ENCODE measurements at places on chromosomes 1 and 21.

DNA sequence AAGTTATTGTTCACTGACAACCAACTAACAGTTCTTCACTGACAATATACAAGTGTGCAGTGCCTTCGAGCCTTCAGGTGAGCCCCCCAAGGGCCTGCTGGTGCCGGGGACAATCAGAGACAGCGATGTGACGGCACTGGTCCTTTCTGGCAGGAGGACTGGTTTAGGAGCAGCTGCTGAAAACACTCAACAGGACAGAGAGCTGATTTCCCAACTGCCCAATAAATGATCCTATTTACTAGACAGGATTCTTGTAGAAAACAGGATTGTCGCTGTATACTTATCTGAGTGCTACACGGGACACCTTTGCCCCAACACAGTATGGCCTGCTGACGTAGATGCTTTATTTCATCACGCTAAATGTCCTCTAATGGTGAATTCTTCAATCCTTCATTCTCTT lies 65.4 kb downstream of the TP53BP2 start:
- DNase-seq, result no peak

GRCh38 chr1:14599183-14599791 lies 802 bp downstream of the KAZN start:
- DNase-seq, result no peak

GRCh38 chr1:207935166-207935583 lies 24.2 kb upstream of the CD34 start:
- no peak for DNase-seq

DNA sequence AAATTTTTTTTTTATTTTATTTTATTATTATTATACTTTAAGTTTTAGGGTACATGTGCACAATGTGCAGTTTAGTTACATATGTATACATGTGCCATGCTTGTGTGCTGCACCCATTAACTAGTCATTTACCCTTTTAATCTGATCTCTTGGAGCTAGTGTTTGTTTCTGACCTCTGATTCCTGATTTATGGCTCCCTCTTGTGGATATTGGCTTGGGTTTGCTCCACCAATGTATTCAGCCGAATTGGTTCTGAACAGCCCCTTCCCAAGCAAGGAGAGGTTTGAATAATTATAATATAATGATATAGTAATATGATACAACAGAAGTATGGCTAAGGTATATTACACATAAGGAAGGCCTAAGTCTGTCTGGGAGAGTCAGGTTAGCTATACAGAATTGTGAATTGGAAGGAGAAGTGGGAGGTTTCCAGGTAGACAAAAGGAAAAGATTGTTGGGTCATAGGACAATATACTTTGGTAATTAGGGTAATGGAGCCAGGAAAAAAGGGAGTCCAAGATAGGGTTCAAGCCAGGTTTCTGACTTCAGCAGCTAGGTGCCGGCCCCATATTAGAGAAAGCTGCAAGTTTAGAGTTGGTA lies 53.1 kb upstream of the HMCN1 start:
- DNase-seq, result no peak

GRCh38 chr1:204274446-204274845 lies 60.7 kb upstream of the GOLT1A start:
- no peak for DNase-seq
